HuH-7.5 (cell line): ENCODE measurements at places on chromosomes 6 and 20.

- DNase-seq: no peak
Observed at GRCh38 chr20:13121840-13122515, 99.1 kb upstream of the ISM1 start.

DNA sequence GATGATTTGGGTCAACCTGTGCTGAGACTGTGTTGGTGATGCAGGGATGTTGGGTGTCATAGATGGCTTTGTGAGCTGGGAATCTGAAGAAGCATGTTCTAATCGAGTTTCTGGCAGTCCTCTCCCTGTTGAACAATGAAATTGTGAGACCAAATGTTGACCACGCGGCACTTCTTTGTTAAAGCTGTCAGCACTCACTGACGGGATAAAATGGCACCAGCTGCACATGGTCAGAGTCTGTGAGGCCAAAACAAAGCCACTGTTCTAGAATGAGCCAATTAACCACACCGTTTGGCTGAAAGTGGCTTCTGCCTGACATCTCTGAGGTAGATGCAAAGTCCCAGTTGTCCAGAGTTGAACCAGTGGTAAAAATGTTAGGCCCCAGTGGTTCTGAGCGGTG lies 562.2 kb downstream of the KIF16B start:
- no peak for DNase-seq

DNA sequence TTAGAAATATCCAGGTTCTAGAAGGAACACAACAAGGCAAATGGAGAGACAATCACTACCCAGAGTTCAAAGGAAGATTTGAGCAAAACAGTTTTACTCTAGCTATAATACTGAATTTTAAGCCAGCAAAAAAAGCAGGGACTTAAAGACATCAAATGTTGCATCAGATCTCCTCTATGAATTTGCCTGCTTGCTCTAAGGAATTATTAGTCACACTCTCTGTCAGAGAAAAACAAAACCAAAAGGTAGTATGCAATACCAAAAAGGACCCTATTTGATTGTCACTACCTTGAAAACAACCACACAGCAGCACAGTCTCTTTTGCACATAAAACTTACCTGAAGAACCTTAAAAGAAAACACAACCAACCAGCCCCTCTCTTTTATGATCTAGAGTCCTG lies 46.3 kb downstream of the BTBD9 start:
- no peak for DNase-seq

- DNase-seq: no peak
Observed at GRCh38 chr6:133609415-133610226, 279.3 kb upstream of the TCF21 start.

GRCh38 chr6:157732416-157733161 lies 90.5 kb upstream of the SNX9 start:
- DNase-seq: no peak
